ENCODE measurements at places on chromosomes 12 and 14.

- no peak for DNase-seq
These were observed 19.3 kb downstream of the YARS2 start for GRCh38 chr12:32736445-32736844.

- DNase-seq, result no peak
These were observed 25.0 kb upstream of the SYCP3 start for GRCh38 chr12:101764051-101764792.

DNA sequence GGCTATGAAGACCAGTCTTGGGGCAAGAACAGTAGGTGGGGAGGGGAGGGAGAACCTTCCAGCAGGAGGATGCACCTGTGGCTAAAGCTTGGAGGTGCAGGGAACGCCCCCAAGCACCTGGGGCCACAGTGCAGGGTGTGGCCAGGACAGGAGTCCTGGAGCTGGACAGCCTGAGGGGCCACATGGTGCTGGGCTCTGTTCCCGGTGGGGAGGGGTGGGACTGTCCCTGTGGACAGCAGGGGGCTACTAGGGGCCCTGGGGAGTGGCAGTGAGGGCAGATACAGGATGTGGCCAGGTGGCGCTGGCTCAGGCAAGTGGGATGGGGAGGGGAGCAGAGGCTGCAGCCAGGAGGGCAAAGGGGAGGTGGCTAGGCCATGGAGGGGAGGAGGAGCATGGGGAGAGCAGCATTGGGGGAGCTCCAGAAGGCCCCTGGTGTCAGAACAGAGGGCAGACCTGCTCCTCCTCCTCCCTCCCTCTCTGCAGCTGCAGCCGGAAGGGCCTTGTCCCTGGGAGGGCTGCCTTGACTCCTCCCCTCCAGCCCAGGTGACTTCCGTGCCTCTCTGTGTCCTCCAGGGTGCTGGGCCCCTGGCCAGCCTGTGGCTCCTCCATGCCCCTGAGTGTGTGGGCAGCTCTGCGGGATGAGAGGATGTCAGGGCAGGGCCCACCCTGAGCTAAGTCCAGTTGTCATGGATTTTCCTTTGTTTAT, 68.4 kb upstream of the DLK1 start:
- DNase-seq, result no peak

DNA sequence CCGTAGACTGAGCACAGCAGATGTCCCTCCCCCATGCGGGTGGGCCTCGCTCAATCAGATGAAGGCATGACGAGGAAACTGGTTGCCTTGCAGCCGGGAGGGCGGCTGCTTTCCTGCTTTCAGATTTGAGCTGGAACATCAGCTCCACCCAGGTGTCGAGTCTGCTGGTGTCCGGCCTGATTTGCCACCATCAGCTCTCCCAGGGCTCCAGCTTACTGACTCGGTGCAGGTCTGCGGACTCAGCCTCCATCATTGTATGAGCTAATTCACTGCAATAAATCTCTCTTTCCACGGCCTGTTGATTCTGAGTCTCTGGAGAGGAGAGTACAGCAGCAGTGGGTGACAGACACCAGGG, 156.2 kb downstream of the KIF26A start:
- no peak for DNase-seq

- no peak for DNase-seq
These were observed 8.8 kb downstream of the DHRS2 start for GRCh38 chr14:23644919-23645336.

DNA sequence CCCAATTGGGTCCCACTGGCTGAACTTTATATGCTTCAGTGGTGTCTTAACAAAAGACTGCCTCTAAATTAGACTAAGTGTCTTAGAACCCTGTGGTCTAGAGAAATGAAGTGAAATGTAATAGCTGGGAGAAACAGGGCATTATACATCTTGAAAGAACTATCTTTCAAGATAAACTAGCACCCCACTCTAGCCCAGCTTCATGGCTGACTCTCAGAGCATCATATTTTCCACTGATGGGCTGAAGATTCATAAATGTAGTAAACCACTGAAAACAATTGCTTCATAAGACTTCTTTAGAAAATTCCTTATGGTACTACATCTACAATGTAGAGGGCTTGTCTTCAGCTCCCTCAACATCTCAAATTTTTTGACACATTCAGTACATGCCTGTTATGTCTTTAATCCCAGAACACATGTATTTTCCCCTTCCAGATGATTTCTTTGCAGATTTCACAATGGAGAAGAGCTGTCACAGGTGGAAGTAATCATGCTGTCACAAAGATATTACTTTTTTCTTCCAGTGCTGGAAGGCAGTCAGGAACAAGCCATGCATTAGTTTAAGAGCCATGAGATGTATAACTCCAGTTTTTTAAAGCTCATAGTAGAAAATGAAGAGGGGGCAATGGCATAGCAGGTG, 48.5 kb downstream of the IFNG-AS1 start:
- DNase-seq, result no peak

GRCh38 chr12:78928200-78929074, 63.9 kb downstream of the SYT1 start:
- DNase-seq, result no peak

DNA sequence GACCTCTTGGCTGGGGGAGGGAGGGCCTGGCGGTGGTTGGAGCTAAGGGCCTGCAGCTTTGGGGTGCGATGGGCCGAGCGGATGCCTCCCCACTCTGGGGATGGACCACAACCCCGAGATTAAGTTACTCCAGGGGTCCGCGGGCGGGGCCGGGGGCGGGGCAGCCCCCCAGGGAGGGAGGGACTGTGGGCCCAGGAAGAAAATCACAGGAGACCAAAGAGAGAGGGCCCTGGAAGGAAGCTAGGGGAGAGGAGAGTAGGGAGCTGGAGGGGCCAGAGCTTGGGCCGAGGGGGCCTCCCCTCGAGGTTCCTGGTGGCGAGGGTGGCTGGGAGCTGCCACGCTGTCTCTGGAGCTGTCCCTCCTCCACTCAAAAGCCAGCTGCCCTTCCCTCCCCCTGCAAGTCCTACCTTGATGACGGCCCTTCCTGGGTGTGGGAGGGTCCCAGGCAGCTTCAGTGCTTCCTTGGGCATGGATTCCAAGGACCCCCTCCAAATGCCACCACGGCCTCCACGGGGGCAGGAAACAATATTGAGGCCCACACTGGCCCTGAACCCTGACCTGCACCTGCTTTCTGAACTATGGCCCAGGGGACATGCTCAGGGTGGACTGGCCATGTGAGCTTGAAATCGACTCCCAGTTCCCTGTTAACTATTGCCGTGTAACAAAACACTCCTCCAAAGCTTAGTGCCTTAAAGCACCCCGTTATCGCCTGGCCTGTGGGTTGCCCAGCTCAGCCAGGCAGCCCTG, 610 bp upstream of the NUDT14 start:
- DNase-seq, result no peak

DNA sequence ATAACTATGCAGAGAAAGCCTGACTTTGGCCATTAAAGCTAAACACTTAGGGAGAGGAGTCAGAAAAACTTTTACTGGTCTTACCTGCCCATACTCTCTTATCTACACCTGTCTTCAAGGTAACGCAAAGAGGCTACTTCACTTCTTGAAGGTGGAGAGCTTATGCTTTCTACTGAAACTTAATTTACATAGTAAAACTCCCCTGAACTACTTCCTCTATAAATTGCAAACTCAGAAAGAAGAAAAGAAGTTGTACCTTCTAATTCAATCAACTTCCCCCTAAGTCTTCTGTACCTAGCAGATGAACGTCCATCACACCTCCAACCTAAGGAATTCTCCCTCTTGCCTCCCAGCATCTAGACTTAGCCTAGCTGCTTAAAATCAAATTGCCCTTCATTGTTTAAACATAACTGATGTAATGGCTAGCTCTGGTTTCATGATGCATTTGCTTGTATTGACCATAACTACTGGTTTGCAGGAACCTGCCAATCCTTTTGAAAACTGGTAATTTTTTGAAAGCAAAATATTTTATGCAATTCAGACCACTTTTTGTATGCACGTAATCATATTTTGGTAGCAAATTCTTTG, 87.7 kb downstream of the STON2 start:
- no peak for DNase-seq
